ENCODE measurements at places on chromosomes 7 and 10.

DNA sequence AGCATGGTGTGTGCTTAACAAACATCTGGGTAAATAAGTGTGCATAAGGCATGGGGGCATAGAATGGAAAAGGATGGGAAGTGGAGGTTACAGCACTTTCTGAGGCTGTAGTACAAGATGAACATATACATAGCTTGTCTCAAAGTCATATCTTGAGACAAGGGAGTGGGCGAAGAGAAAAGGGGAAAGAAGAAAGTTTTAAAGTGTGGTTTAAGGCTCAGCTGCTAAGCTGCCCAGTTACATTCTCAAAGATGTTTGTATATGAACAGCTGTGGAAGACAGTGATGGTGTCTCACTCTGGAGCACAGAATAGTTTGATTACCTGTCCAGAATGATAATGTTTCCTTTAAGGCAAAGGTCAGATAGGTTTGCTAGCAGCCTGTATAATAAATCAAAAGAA, 61.9 kb upstream of the LANCL2 start:
- DNase-seq: no peak

- no peak for DNase-seq
Observed at GRCh38 chr7:76357475-76358010, 1.2 kb downstream of the YWHAG start.

DNA sequence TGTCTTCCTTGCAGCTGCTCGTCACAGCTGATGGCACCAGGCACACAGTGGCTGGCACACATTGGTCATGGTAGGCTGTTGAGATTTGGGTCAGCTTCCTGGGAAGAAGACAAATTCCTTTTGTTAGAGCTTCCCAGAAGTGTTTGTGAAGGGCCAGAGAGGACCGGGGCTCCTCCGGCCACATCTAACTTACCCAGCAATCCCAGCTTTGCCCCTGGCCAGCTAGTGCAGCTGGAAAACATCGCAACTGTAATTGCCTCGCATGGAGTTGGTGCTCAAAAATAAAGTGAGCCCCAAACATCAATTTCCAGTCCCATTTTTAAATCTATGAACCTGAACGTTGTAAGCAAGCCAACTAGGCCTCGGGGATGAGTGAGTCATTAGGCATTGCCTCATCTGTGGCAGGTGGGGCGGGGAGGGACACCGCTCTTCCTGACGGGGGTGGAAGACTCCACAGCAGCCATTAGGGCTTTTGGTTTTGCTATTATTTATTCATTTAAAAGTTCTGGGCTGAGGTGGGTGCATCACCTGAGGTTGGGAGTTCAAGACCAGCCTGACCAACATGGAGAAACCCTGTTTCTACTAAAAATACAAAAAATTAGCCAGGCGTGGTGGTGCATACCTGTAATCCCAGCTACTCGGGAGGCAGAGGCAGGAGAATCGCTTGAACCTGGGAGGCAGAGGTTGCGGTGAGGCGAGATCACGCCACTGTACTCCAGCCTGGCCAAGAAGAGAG, 12.4 kb downstream of the CPA5 start:
- DNase-seq: peak; percentile 78

- DNase-seq: no peak
Observed at GRCh38 chr10:130930821-130931220, 380.7 kb downstream of the TCERG1L start.

DNA sequence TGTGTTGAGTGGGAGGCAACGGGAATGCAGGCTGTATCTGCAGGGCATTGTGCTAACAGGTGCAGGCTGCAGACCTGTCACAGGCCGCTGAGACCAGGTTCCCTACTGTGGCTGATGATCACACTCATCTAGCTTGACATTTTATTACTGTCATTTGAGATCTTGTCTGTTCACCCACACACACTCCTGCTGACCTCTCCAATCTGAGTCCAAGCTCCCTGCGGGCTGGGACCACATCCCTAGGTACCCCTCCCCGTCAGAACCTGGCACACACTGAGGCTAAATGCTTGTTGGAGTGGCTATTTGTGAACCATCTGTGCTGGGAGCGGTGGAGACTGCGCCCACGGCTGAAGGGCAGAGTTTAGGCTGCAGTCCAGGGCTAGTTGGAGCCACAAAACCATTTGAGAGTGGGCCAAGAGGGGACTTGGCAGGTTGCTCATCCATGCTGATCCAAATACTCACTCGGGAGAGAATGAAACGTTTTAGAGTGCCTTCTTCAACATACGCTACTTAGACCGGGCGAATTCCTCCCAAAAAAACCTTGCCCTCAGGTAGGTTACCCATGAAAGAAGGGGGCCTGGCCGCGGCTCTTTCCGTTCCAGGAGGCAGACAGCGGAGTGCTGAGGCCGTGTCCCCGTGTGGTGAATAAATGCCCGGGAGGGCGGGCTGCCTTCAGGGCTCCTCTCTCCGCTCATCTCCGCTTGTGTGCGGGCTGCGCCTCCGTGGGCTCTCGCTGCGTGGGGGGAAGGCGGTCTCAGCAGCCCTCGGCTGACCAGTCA, 164.4 kb downstream of the RGS10 start:
- DNase-seq: no peak

- DNase-seq: no peak
Observed at GRCh38 chr10:122464250-122464510, 2.8 kb downstream of the HTRA1 start.

- no peak for DNase-seq
Observed at GRCh38 chr7:30926313-30926712, 14.7 kb downstream of the AQP1 start.

- DNase-seq: no peak
Observed at GRCh38 chr7:74615933-74616780, 41.4 kb upstream of the GTF2I start.

DNA sequence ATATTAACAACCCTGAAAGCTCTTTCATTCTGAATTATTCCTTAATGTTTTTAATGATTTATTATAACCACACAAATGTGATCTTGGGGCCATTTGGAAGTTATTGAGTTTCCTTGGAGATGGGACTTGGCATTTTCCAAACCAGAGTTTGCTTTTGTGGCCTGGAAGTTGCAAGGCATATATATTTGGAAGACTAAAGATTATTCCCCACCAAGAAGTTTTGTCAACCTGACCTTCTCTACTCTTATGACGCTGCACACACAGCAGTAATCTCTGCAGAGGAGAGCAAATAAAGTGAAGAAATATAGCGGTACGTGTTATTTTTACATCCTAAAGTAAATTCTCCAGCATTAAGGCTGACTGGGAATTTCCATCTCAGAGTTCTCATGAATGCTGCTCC, 397.0 kb downstream of the LRMDA start:
- DNase-seq: no peak

DNA sequence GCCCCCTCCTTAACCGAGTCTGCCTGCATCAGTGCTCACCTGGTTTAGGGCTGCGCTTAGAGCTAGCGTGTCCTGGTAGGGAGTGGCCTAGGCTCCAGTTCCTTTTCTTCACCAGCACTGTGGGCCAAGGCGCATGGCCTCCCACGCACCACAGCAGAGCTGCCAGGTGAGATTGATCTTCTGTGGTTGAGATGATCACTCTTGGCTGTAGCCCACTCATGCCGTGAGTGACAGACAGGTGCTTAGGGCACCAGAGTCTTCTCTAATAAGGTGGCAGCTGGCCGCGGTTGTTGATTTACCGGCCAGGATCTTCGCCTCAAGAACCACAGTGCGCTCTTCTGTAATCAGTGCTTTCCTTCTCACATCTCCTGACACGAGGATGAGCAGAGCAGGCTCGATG, 157.2 kb upstream of the INSYN2A start:
- DNase-seq: no peak

GRCh38 chr10:31101123-31101522, 69.5 kb upstream of the ZNF438 start:
- peak; percentile 88 for DNase-seq

DNA sequence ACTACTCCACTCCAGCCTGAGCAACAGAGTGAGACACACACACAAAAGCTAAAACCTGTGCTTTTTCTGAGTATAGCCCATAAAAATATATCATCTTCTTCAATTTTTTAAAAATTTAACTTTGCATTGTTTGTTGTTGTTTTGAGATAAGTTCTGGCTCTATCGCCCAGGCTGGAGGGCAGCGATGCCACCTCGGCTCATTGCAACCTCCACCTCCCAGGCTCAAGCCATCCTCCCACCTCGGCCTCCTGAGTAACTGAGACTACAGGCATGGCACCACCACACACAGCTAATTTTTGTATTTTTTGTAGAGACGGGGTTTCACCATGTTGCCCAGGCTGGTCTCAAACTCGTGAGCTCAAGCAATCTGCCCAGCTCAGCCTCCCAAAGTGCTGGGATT, 14.3 kb upstream of the TLX1 start:
- no peak for DNase-seq

GRCh38 chr7:22544245-22544644, 44.3 kb upstream of the STEAP1B start:
- no peak for DNase-seq

DNA sequence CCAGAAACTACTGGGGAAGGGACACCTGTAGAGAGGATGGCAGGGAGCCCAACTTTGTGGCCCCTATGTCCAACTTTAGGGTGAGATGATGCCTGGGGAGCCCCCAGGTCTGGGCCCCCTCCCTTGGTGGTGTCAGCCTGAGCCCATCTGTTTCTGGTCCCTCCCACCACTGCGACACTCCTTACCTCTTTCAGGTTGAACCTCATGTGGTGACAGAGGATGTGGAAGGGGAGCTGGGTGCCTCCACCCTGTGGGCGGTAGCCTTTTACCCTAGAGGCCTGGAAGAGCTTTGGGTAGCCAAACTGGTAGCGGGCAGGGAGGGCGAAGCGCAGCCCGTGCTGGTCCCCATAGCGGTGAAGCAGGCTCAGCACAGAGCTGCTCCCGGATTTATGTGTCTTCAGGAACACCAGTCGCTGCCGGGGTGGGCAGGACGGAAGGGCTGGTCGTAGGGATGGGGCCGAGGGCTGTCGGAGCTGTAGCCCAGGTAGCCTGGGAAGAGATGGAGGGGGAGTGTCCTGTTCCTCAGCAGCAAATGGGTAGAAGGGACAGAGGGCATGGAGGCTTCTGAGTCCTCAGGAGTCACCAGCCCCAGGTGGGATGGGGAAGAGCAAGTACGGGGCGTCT, 2.0 kb downstream of the GAL3ST4 start:
- no peak for DNase-seq

Data from kidney glomerular epithelial cell (primary cell).